ENCODE measurements at places on chromosomes 6 and 20.

DNA sequence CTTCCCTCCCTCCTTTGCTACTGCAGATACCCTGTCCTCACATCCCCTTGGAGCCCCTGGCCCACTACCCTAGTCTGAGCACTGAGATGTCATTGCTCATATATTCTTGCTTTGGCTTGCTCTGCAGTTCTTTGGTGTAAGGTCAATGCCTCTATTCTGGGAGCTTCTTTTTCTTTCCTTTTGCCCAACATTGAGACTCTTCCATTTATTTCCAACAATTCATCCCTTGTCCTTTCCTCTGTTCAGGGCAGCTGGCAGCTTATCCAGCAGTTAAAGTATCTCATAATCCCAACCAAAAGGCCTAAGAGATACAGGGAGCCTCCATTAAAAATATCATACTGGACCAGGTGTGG, 23.6 kb downstream of the L3MBTL1 start:
- no peak for DNase-seq

DNA sequence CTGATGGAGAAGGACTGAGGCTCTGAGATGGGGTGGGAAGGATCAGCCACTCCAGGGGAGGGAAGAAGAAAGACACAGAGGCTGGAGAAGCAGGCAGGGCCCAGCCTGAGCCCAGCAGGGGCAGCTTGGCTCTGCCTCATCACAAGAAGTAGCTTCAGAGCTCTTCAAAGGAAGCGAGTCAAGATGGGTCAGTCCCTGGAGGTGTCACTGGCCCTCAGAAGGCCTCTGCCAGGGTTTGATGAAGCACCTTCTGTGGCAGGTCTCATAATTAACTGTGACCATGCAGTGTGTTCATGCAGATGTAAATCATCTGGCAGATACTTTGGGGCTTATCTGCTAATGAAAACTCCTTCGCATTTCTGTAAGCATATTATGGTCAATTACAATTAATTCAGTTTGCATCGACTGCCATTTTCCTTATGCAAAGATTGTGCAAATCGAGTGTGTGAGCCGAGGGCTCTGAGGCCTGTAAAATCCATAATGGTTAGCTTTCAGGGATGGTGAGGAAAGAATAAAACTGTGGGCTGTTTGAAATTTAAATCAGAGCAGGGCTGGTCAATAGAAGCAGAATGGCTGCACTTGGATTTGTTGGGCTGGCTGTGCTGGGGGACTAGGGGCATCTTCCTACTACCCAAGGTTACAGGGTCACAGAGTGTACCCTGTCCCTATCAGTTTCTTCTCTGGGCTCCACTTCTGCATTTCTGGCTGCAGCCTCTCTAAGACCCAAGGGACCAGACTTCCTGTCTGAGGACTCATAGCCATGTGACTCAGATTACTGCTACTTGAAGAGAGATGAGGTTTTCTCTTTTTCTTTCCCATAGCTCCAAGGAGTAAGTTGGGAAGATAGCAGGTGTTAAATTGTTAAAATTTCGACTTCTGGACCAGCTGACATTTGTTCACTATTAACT, 376.6 kb downstream of the DHX35 start:
- DNase-seq: no peak

- DNase-seq: no peak
Observed at GRCh38 chr20:37886851-37887297, 16.1 kb upstream of the VSTM2L start.

DNA sequence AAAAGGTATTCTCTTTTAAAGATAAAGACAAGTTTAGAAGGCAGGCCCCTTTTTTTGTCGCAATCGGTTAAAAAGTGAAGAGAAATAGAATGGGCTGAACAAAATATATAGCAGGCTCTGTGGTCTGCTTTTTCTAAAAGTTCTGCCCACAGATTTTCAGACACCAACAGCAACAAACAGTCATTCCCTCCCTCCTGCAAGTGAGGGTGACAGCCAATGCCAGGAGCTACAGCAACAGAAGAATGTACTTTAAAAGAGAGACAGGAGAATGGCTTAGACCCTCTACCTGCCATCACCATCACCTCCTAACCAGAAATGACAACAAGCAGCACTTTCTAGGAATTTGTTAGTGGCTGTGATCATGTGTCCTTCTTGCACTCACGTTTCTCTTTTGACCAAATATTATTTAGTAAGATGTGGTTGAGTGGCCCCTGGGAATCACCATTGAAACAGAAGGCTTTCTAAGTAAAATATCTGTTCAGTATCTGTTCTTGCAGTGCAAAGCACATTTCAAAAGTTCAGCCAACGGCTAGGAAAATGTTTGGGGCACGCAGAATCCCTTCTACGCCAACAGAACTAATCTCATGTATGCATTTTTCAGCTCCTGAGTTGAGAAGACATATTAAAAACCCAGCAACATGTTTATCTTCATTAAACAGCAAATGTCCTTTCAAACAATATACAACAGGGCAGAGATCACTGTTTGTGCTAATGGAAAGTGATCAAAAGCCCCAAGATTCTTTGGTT, 248.5 kb downstream of the ATXN1 start:
- no peak for DNase-seq

DNA sequence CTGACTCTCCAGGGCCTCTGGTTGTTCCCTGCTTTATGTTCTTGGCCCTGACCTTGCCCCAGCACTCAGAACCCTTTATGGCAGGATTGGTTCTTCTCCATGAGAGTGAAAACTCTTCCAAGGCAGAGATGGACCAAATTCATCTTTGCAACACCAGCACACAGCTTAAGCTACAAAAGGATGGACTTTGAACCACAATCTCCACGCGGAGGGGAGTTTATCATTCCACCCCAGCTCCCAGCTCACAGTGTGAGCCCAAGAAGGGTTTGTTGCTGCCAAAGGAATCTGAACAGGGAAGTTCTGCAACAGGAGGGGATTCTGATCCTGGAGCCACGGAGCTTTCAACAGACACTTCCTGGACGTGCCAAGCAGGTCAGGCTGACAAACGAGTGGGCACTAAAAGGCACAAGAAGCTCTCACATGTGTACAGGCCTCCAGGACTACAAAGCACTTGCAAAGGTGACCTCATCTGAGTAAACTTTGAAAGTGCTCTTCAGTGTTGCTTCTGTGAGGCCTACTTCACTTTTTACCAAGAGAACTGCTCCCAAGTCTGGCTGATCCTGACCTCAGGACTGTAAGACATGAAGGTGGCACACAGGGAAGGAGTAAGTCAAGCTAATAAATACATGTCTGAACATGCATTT, 8.9 kb downstream of the FITM2 start:
- DNase-seq: no peak

DNA sequence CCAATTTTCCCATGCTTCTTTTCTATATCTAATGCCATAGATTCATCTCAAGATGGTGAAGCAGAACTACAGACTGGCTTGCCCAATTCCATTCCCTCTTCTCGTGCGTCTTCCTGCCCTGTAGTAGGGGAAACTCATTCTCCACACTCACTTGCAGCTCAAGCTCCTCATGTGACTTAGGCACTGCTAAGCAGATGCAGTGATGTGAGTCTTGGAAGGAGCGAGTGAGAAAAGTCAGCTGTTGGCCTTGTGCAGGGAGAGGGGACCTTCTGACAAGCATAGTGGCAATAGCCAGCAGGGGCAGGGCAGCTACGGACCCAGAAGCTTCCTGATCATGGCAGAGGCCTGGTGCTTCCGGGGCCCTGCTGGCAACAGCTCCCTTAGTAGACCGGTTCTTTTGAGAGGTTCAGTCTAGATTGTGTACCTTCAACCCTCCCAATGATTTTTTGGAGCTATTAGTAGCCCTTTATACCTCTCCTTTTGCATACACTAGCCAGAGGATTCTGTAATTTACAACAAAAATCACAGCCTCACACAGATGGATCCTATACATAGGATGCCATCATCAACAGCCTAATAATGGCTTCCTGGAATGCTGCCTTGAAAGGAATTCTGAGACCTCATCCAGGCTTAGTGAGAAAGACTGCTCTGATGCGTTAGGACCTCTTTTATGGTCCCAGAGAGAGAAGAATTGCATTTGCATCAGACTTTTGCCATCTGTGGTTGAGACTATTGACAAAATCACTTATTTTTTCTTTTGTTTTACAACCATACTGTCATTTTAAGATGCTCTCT, 121.5 kb upstream of the RIPOR2 start:
- no peak for DNase-seq

GRCh38 chr20:16158090-16158975, 414.9 kb downstream of the KIF16B start:
- DNase-seq: no peak

GRCh38 chr6:143336446-143337152, 113.9 kb downstream of the ADAT2 start:
- no peak for DNase-seq

DNA sequence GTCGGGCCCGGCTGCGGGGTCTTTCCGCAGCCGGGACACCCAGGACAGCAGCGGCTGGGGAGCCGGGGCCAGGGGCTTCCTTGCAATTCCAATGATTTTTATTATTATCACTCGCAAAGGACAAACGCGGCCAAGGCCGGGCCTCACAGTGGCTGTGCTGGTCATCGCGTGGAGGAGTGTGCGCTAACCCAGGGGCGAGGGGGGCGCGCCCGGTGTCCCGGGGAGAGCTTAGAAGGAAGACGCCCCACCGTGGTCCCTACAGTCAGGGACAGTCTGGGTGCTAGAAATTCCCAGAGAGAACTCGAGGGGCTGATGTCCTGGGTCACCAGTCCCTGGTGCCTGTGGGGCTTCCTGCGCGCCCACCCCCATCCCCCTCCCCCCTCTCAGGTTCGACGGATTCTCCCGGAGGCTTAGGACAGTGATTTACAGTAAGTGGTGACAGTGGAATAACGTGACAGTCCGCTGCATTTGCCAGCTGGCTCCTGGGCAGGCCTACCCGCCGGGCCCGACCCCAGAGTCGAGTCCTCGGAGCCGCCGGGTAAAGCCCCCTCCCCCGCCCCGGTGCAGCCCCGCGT, 9.5 kb downstream of the FOXC1 start:
- DNase-seq: no peak

DNA sequence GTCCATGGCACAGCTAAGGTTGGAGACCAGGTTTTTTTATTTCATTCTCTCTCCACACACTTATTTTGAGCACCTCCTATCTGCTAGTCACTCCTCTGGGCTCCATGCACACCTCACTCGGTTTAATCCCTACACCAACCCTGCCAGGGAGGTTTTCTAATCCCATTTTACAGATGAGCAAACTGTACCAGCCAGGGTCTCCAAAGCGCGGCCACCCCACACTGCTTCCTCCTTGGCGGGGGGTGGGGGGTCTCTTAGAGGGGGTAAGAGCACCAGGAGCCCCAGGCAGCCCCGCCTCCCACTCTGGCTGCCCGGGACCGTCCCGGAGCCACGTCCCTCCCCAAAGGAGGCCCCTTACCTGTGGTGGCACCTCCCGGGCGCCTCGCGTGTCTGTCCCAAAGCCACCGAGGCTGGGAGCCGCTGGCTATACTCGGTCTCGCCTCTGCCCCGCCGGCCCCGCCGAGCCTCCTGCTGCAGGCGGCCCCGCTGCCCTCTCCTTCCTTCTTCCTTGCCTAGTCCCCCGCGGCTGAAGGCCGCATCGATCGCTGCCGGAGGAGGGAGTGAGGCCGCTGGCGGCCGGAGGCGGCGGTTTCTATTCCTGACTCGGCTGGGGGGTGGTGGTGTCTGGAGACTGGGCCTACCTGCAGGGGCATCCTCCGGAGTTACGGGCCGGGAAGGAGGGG, at the start of gene KCNS1:
Gene KCNS1 (minus strand): TSS at position 565 of the 683 bp plus-strand sequence. CDS start 1,891 bp downstream, outside the sequence.
- DNase-seq: no peak

All from T-helper 17 cell (primary cell).